Stimulated activated CD8-positive, alpha-beta memory T cell treated with anti-CD3 and anti-CD28 coated beads, Interleukin-15, amount 100 ng/mL, for 1 hour (primary cell): ENCODE measurements at places on chromosomes 16 and 17.
A peak's percentile ranks its signal among the peaks of the same experiment; 100 is the strongest.

- no peak for DNase-seq
Observed at GRCh38 chr17:27379888-27380533, 76.2 kb upstream of the KSR1 start.

GRCh38 chr16:81265658-81266451 is 27.4 kb downstream of the BCO1 start:
- no peak for DNase-seq

DNA sequence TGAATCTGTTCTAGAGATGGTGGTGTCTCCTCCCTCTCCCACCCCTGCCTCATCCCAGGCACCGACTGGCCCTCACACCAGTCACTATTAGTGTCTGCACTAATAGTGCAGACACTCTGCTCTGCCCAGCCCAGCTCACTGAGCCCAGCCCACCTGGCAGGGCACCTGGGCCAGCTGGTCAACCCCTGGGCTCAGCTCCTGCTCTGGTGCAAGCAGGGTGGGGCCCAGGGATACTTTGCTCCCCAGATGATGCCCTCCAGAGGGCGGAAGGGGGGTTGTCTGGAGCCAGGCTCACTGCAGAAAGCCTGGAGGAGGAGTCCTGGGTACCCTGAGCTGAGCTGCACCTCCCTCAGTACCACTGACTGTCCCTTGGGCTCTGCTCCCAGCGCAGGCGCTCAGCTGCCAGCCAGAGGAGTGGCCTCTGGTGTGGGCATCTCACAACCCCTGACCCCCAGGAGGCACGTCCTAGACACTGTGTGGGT is 14.5 kb downstream of the RAB11FIP4 start:
- DNase-seq: no peak

- peak; percentile 44 for DNase-seq
Observed at GRCh38 chr16:25257956-25258860, 563 bp upstream of the ZKSCAN2 start.

- no peak for DNase-seq
Observed at GRCh38 chr16:87463722-87464690, 28.8 kb downstream of the ZCCHC14 start.

DNA sequence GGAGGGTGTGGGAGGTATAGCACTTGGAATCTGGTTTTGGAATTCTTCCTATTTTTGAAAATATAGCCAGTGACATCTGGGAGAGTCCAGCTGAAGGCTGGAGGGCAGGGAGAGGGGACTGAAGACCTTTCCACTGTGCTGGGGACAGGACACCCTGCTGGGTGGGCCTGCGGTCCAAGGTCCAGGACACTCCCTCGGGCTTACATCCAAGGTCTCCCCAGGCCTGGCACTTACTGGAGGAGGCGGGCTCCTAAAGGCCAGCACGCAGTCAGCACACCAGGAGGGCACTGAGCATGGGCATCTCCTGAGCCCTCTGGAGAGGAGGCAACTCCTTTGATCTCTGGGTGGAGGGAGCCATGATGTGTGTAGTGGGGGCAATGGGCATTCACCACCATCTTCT is 35.5 kb upstream of the ETV4 start:
- no peak for DNase-seq

DNA sequence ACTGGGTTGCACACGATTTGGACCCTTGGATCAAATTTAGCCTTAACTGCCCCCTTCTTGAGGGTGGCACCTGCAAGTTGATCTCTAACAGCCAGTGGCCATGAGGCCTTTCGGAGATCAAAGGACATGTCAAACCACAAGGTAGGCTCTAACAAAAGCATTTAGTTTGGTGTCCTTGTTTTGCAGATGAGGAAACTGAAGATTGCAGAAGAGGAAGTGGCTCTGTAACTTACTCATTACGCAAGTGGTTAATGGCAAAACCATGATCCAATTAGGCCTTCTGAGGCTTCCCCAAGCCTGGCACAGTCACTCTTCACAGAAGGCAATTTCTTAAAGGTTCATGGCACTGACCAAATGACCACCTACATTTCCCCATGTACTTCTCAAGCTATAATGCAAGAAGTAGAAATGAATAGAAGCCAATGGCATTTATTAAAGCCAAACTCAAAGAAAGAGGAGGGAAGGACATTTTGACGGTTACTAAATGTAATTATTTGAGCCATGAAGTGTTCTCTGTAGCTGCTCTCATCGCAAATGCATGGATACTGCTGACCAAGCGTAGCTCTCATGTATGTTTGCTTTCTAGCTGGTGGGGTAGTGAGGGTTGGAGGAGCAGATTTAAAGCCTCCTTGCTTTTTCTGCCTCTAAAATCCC is 32.8 kb upstream of the ABCC12 start:
- no peak for DNase-seq

- no peak for DNase-seq
Observed at GRCh38 chr17:35314415-35315216, 58.8 kb downstream of the SLFN11 start.

- no peak for DNase-seq
Observed at GRCh38 chr17:78905541-78905940, 2.5 kb upstream of the CEP295NL start.

DNA sequence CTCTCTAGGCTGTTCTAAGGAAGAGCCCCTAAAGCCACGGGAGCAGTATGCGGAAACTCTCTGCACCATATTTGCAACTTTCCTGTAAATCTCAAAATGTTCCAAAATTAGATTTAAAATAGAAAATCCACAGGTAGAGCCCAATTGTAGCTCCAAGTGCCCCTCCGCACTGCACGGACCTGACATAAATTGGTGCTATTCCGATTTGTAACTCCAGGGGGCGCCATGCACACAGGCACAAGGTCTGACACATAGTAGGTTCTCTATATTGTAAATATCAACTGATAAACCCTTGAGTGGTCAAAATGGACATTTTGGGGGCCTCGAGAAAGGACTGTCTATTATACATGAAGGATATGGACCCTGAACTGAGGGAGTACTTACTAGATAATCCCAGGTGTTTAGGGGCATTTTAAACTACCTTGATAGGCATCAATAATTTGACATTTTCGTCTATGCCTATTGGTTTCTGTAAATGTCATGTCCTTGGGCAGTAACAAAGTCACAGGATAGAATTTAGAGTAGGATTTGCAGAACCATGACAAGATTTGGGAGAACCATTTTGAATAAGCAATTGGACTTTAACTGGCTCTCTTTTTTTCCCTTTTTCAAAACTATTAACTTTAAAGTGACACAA is 36.6 kb upstream of the TMEM132E start:
- peak; percentile 38 for DNase-seq

GRCh38 chr17:44977814-44978550 is 9.9 kb upstream of the C1QL1 start:
- no peak for DNase-seq

DNA sequence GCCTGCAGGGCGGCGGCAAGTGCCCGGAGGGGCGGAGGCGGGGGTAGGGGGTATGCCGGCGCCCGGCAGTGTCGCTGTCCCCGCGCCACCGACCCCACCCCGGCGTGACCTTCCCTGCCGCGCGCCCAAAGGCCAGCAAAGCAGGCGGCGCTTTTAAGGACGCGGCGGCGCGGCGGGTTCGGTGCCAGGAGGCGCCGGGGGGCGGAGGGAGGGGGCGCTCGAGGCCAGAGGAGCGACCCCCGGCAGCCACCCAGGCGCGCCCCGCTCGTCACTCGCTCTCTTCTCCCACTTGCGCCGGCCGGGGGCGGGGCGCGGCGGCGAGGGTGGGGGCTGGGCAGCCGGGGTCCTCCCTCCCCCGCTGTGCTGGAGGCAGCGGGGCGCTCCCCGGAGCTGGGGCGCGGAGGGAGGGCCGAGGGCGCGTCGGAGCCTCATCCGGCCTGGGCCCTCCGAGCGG is 8.6 kb upstream of the BAHCC1 start:
- DNase-seq: no peak

GRCh38 chr17:564526-565065 is 150.0 kb downstream of the VPS53 start:
- no peak for DNase-seq

GRCh38 chr16:54059319-54059718 is 227.3 kb downstream of the IRX3 start:
- no peak for DNase-seq

- no peak for DNase-seq
Observed at GRCh38 chr17:81328978-81329926, 34.1 kb upstream of the SLC38A10 start.

DNA sequence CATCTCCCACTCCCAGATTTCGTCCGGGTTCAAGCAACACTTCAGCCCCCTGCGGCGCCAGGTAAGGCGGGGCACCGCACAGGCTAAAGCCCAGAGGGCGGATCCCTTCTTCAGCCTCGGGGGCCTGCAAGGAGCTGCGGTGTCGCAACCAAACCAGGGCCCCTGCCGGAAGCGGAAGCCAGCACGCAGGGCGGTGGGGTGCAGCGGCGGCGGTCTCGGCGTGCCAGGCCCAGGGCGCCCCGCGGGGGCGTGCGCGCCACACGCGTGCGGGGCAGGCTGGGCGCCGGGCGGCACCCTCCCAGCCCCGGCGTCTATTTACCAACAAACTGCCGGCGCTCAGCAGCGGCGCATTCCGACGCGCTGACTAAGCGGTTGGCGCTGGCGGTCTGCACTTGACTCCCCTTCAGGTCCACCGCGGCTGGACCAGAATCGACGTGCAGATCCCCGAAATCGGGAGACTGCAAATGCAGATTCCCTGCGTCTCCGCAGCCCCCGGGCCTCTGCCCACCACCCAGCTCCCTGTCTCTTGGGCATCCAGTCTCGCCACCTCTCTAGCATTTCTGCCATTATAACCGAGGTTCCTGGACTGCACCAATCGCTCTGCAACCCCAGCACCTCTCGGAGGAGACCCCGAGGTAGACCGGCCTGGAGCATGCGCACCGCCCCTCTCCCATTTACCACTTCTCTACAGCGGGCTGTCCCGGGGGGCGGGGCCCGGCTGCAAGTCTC is 421 bp upstream of the DLX4 start:
- peak; percentile 21 for DNase-seq

- DNase-seq: no peak
Observed at GRCh38 chr17:77417575-77417974, 276.8 kb downstream of the SEC14L1 start.

- no peak for DNase-seq
Observed at GRCh38 chr16:82895843-82896242, 269.1 kb downstream of the CDH13 start.

DNA sequence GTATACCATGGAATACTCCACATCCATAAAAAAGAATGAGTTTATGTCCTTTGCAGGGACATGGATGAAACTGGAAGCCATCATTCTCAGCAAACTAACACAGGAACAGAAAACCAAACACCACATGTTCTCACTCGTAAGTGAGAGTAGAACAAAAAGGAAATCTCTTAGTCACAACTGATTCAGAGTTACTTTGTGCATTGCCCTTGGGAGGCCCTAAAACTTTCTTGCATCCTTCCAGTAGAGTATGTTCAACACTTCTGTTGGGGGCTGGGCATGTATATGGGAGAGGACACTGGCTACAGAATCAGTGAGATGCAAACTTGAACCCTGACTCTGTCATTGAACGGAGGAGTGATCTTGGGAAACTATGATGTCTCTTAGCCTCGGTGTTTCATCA is 147.4 kb upstream of the IRX5 start:
- DNase-seq: no peak

DNA sequence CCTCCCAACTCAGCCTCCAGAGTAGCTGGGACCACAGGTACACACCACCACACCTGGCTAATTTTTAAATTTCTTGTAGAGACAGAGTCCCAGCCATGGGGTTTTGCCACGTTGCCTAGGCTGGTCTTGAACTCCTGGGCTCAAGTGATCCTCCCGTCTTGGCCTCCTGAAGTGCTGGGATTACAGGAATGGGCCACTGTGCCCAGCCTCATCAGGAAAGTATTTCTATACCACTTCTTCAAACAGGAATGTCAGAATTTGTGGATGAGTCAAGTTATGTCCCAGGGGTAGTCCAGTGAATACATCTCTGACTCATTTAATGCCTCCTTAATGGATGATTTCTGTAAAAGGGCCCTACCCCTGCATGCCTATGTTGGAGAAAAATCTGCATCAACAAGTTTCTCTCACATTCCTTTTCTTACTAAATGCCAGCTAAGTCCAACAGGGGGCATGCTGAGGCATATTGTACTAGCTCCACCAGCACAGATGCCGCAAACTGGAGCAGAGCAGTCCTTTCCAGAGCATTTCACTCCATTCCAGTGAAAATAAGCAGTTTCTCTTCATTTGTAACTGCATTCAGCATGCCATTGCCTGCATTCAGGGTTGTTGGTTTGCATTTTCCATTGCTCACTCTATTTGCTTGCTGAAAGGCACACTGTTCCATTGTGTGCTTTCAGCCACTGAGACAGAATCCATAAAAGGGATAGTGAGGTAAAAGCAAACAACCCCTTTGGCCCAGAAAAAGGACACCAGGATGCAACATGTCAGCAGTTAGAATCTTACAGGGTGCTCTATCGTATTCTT is 5.3 kb upstream of the CAVIN1 start:
- DNase-seq: no peak

DNA sequence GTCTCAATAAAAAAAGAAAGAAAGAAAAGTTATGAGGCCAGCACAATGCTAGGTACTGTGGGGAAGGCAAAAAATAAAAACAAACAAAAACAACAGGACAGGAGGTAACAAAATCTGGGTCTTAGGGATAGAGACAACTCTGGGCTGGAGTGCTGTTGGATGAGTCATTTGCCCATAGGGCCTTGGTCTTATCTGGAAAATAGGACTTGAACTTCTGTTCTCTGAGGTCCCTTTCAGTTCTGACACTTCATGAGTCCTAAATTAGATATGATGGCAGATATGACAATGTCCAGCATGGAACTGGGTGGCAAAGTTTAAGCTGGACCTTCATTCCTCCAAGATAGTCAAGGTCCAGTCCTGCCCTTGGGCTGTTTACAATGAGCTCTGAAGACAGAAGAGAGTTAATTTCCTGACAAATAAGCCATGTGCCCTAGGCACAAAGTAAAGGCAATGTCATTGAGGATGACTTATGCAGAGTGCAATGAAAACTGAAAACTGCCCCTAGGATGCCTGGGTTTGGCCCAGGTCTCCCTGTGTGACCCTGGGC is 8.9 kb upstream of the HDAC5 start:
- DNase-seq: no peak

DNA sequence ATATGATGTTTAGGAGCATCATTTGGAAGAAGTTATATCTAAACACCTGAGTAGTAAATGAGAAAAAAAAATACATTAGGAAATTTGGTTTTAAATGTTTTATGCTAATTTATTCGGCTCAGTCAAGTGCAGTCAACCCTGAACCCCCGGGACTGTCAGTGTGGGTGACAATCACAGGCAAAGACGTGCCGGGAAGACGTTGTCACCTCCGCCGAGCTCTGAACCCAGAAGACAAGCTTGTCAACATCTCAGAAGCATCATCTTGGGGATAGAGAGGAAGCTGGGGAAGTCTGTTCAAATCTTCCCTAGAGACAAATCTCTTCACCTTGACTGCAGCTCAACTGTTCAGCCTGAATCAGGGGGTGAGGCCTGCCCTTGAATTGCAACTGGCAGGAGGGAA is 159.7 kb downstream of the RBFOX3 start:
- DNase-seq: no peak

GRCh38 chr16:87921236-87921773 is 15.0 kb downstream of the CA5A start:
- no peak for DNase-seq

GRCh38 chr17:48438516-48439061 is 8.6 kb upstream of the SKAP1 start:
- no peak for DNase-seq
